NCI-H1694 treated with DMSO at 0.1 percent for 48 hours (cell line): ENCODE measurements at places on chromosomes 6 and 20.

DNA sequence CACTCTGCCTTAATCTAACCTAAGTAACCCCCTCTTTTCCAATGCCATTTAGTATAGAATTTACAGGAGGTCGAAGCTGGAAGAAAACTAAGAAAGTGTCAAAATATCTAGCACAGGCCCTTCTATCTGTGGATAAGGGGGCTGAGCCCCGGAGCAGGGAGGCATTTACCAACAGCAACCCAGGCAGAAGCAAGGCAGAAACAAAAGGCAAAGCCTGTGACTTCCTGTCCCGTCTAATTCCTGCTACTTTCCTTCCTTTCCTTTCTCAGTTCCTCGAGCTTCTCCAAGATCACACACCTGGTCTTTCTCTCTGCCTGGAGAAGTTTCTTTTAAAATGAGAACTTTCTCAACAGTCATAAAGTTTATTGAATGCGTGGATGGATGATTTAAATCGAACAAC lies 146.0 kb downstream of the FOXA2 start:
- no peak for DNase-seq

GRCh38 chr6:21426841-21427490 lies 166.6 kb upstream of the SOX4 start:
- no peak for DNase-seq

DNA sequence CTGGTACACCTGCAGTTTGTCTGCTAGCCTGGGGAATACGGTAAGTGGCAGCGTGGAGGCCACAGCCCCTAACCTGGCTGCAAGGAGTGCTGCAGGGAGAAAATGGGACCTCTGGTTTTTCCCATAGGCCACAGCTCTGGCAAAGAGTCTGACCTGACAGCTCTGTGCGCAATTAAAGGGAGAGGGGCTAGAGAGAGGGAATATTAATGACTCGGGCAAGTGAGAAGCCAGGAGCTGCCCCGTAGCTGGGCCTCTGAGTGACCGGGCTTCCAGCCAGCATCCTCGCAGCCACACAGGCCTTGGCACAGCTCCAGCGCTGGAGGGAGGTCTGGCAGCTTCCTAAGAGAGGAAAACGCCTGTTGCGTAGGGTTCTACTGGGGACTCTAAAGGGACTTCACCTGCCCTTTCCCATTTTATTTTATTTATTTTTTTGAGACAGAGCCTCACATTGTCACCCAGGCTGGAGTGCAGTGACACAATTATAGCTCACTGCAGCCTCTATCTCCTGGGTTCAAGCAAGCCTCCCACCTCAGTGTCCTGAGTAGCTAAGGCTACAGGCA lies 18.2 kb upstream of the OCSTAMP start:
- DNase-seq, result peak; percentile 69

- DNase-seq, result no peak
Measured at GRCh38 chr6:161804838-161805237, 531.0 kb upstream of the AGPAT4 start.

DNA sequence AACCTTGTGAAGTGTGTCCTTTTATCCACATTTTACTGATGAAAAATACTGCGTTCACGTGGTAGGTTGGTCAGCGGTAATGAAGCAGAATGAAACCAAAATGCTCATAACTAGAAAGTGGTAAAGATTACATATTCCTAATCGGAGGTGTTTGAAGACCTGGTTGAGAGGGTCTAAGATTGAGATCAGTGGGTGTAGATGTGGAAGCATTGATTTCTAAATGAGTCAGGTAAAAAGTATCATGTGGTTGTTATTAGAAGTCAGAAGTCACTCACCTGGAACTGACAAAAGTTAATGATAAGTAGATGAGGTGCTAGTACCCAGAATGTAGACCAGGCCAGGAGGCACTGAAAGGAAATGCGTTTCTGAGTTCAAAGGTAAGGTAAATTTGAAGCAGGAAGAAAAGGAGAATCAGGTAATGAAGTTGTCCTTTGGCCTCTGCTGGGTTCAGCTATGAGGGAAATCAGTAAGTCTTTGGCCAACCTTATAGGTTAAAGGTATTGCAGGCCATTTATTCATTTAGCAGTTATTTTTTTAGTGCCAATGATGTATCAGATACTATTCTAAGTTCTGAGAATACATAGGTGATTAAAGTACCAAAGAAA lies 31.2 kb downstream of the FAM83B start:
- DNase-seq, result no peak

DNA sequence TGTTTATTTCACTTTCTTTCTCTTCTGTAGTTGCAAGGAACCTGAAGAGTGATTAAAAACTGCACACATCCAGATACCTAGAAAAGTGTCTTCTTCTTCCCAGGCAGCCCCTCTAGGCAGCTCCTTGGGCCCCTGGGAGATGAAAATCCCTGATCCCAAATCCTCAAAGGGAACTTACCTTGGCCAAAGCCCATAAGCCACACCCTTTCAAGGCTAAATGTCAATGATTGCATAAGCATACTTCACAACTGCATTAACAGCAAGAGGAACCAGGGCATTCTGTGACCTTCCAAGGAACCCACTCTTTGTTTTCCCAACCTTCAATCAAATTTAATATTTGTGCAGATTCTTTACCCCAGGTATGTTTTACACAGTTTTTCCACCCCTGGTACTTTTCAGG lies 4.4 kb upstream of the HMGN3 start:
- DNase-seq, result no peak

DNA sequence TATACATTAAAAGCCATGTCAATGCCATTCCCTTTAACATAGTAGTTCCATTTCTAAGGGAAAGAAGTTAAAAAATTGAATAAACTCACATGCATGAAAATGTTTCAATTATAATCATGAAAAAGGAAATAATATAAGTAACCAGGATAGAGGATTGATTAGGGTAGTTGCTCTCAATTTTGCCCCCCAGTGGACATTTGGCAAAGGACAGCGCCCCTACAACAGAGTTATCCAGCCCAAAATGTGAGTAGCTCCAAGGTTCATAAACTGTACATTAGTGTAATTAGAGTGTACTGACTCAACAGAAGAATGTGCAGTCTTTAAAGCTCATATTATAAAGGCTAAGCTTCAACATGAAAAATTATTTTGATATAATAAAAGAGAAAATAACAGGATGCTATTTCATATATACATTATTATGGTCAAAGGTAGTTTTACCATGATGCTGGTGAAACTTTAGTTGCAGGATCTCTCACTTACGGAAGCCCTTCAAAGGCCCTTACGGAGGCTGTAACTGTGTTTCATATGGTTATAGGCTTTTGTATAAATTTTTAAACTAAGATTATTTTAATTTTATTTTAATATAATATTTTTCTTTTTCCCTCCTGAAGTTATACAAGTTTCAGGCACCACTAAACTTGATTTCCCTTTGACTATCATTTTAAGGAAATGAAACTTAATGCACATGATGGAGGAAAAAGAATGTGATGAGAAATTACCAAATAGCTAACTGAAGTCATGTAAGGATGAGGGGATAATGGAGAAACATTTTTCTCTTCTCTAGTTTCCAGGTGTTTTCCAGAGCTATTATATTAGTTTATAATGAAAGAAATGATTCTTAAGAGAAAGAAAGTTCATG lies 403.6 kb downstream of the PLCB1 start:
- DNase-seq, result peak; percentile 1

- DNase-seq, result no peak
Measured at GRCh38 chr6:46734867-46735719, at the start of gene PLA2G7. TSS of gene PLA2G7 (minus strand) at chr6:46735375. CDS start at chr6:46722891, 12,484 bp downstream.

DNA sequence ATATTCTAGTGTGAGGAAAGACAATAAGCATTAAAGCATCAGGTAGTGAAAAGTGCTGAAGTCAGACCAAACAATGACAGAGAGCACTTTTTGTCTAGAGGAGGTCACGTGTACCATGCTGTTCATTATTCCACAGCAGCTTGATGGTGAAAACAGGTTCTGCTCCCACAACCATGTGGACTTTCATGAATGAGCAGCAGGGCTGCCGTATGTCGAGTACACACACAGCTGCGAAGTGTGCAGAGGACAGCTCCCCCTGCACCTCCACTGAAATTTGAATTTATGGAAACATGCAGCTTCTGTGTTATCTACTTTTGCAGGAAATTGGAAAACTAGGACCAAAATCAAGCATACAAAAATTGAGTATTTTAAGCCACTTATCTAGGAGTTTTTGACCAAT lies 85.3 kb downstream of the MAP7 start:
- DNase-seq, result peak; percentile 62

GRCh38 chr6:127404133-127404532 lies 55.1 kb downstream of the KIAA0408 start:
- no peak for DNase-seq

DNA sequence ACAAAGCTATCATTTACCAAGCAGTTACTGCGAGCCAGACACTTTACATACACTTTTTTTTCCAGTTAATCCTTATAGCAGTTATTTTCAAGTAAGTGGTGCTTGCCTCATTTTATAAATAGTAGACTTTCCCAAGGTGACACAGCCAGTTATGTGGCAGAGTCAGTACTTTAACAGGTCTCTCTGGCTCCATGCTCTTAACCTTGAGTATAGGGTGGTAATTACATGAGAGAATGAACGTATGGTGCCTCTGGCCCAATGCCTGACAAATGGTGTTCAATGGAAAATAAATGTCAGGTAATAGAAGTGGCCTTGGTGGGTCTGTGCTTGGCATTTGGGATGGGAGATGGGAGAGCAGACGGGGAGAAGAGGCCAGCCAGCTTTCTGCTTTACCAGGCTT lies 316.3 kb downstream of the SLC35F1 start:
- no peak for DNase-seq

DNA sequence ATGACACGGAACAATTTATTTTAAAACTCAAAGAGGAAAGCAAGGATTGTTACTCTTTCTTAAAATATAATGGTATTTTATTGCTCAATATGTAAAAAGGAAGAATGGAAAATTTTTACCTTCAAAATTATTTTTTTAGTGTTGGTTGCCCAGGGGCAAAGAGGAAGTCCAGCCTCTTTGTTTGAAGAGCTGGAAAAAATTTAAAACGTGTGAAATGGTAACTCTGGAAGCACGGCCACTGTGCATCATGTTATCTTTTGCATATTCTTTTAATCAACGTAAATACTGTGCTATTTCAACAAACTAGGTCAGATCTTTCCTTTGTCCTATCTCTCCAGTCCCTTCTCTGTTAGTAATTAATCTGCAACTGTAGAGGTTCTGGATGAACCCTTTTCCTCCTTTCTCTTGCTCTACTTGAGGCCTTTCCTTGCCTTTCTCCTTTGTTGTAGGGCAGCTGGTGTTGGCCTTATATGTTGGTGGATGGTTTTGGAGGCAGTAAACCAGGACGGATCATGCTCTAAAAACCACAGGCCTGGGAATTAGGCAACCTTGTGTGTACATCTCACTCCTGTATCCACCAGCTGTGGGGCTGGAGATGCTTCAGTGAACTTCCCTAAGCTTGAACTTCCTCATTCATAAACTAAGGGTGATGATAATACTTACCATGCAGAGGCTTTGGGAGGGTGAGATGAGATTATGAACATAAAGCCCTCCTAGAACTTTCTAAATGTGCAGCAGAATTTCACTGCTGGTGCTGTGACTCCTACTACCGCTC lies 143.3 kb downstream of the PRL start:
- DNase-seq, result no peak

DNA sequence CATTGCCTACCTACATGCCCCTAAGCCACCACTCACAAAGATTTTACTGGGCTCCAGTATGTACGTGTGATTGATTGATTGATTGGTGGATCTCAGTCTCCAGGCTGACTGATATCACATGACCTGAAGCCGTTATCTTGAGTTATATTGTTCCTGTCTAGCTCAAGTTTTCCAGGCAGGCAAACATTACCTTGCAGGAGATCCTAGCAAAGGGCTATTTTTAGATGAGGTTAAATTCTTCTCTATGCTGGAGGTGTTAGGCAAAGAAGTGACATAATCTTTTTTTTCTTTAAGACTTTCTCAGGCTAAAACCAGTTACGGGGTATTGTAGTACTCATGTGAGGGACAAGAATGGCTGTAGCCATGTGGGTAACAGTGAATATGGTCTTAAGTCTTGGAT lies 125.2 kb downstream of the DOK5 start:
- no peak for DNase-seq

DNA sequence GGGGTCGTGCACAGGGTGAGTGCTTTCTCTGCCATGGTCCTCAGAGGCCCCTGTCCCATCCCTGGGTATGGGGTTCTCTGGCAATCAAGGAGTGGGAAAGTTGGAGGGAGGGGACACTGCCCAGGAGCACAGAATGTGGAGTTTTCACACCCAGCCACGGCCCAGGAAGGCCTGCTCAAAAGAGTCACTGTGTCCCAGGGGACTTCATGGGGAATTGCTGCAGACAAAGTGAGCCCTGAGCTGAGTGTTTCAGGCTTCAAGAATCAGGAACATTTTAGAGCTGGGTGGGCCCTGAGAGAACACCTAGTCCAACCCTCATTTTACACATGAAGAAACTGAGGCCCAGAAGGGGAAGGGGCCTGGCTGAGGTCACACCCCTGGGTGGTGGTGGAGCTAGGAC lies 5.7 kb downstream of the MAPK13 start:
- no peak for DNase-seq
